ENCODE measurements at places on chromosomes 5 and 9.

DNA sequence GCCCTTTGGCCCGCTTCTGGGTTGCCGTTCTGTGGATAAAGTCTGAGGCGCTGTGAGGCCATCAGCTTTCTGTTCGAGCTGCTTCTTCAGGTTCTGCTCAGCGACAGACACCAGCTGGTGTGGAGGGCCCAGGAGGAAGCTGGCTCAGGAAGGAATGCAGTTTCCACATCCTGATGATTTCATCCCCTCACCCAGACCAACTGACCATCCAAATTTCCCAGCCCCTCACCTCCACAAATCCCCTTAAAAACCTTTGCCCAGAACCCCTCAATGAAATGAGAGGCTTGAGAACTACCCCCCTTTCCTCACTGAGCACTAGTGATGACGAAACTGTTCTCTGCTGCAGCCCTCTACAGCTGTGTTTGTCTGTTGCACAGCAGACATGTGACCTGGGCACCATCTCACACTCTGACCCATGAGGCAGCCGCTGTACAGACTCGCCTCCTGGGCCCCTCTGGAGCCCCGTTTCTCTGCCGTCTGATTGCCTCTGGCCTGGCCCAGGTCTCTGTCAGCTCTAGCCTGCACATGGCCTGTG, 45.4 kb downstream of the SPATA31C2 start:
- no peak for DNase-seq

DNA sequence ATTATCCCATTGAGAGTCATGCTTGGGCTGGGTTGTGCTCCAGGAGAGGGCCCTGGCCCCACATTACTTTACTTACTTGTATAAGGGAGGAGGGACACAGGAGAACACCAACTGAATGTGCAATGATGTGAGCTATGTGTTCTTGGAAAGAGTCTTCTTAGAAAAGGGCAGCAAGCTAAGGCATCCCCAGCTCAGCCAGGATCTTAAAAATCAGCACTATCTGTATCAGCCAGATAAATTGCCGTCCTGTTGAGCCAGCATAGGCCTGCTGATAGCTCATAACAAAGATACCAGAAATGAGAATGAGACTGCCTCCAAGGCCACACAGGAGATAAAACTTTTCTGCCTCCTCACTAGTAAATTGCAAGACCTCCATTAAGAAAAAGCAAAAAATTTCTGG, 357.5 kb downstream of the CAAP1 start:
- DNase-seq: no peak

DNA sequence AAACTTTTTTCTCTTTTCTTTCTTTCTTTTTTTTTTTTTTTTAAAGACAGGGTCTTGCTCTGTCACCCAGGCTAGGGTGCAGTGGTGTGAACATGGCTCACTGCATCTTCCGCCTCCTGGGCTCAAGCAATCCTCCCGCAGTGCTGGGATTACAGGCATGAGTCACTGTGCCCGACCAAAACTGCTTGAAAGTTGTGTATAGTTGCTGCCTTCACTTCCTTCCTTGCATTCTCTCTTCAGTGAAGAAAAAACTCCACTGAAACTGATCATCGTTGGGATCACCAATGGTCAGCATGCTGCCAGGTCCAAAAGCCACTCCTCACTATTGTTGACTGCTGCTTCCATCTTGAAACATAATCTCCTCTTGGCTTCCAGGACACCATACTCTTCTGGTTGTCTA, 66.6 kb upstream of the CTNNA1 start:
- no peak for DNase-seq

DNA sequence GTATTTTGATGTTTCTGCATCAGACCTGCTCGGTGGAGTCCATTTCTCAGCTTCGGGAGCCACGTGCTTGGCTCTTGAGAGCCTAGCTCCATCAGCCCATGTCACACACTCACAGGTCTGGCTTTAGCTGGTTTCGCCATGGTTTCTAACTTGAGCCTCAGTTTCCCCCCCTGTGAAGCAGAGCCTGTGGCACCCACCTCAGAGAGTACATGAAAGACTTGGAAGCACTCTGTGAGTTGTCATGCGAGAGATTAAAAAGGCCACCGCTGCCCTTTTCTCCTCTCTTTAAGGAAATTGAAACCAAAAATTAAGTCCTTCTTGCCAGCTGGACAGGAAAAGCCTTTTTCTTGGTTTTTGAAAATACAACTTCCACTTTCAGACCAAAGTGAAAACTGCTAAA, 8.8 kb downstream of the TENT4A start:
- DNase-seq: no peak

DNA sequence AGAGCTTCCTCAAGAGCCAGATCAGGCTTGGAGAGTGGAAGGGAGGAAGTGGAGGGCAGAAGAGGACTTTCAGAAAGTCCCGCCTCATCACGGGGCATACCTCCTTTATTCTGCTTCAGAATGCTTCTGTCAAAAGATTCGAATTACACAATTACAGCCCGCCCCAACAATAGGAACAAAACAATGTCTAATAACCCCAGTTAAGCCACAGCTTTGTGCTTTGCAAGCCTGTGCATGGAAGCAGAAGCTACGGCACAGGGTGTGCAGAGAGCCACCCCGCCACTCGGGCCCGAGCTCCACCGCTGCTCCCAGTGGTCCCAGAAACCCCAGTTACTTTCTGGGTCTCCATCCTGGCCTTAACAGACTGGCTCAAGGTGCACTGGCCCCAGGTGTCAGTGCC, 23.5 kb downstream of the HNRNPH1 start:
- no peak for DNase-seq

DNA sequence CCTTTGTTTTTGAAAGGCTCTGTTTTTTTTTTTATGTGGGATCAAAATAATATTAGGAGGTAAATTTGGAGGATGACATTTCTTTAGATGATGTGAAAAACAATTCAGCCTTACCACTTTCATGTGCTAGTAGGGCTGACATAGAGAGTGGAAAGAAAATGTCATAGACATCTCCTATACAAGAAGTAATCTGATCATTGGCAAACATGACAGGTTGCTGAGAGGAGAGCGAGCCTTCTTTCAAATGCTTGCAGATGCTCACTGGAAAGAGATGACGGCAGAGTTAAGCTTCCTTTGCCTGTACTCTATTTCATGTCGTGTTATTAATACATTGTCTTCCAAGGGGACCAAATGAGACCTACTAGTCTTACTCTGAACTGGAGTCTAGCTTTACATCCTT, 160.1 kb upstream of the DAP start:
- no peak for DNase-seq

DNA sequence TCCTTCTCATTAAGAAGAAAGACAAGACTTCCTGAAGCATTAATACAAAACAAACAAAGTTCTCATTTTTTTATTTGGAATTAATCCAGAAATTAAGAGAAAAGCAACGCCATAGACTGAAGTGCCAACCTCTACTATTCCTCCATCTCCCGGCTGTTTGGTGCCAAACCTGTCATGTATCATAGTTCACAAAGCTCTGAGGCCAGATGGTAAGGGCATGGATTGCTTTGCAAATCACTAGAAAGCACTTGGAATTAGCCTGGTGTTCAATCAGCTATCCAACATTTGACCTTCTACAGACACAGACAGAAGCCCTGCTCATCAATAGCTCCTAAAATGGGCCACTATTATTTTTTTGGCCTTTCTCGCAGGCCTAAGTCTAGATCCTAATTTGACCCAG, 33.8 kb downstream of the HTR1A start:
- DNase-seq: no peak

GRCh38 chr9:96719921-96720320, 58.0 kb downstream of the ZNF510 start:
- peak; percentile 49 for DNase-seq

Measured in retina (tissue), 1 donor.